Kidney (tissue), 22 donors: ENCODE measurements at places on chromosomes 3 and 15. TPM values are rescaled to one million over a fixed set of nuclear protein-coding genes. Genes with fewer than 3 reads are reported as not detected.

DNA sequence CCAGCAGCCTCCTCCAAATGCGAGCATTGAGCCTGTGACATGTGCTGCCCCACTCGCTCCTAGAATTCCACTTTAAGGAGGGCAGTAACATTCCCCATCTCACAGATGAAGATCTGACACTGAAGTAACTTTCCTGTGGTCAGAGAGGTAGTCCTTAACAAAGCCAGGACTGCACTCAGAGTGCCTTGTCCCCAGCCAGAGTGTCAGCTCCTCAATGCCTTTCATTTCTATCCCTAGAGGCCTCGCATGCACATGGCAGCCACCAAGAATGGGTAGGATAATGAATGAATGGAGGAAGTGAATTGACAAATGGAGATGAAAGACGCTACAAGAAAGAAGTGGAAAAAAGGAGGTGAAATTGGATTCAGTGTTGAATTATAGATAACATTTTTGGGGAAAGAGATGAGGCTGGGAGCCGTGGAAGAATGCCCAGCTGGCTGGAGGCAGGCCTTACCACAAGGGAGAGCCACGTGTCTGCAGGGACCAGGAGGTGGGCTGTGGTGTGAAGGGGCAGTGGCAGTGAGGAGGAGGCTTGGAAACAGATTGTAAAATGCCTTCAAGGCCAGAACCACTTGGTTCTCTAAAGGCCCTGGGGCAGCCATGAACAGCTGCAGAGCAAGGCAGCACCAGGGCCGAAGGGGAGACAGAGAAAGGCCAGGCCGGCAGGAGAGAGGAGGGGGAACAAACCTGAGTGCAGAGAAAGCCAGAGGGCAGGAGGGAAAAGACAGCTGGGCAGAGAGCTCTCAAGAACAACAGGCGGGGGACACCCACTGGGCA, 10.4 kb downstream of the CFAP92 start:
- H3K27me3 ChIP-seq = no peaks in the 10 kb centered on the region
- no peak for DNase-seq
- no peak overlapping the region for H3K4me3 ChIP-seq
- H3K27ac ChIP-seq = no peak overlapping the region

DNA sequence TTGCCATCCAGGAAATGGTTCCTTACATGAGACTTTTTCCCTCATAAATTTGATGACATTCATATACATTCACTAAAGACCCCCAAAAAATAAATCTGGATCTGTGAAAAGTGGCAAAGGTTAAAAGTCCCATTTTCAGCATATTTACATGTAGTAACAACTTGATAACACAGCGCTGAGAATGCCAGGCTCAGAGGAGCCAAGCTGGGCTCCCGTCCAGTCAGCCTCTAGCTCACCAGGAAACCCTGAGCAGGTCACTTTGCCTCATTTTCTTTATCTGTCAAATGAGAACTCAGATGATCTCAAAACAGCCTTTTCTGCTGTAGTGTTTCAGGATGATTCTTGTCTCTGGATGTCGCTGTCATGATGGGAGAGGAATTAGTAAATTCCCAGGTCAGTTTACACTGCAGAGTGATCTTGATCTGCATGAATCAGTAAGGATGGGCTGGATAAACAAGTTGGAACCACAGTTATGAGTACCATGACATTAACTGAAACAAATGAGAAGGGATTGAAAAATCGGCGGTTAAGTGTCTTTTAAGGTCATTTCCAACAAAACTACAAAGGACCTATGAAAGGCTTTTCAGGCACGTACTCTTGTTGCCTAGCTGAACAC, 82.8 kb downstream of the PPARG start:
- H3K4me3 ChIP-seq = no peak overlapping the region
- no peak overlapping the region for H3K27ac ChIP-seq
- H3K4me1 ChIP-seq = no peaks in the 10 kb centered on the region
- no peaks in the 10 kb centered on the region for H3K36me3 ChIP-seq
- no peaks in the 10 kb centered on the region for H3K27me3 ChIP-seq

GRCh38 chr3:118991775-118992174, 42.9 kb downstream of the IGSF11 start:
- H3K27ac ChIP-seq = no peak overlapping the region
- no peak overlapping the region for H3K4me3 ChIP-seq
- no peaks in the 10 kb centered on the region for H3K27me3 ChIP-seq
- no peaks in the 10 kb centered on the region for H3K36me3 ChIP-seq

NEK10 gene
- total RNA-seq = 4.1 TPM

SLC9C1 gene
- total RNA-seq = 1.2 TPM
